Effector memory CD4-positive, alpha-beta T cell (primary cell): ENCODE measurements at places on chromosomes 12 and 14.

- no peak for DNase-seq
Measured at GRCh38 chr12:104959335-104959841, 1.3 kb upstream of the SLC41A2 start.

DNA sequence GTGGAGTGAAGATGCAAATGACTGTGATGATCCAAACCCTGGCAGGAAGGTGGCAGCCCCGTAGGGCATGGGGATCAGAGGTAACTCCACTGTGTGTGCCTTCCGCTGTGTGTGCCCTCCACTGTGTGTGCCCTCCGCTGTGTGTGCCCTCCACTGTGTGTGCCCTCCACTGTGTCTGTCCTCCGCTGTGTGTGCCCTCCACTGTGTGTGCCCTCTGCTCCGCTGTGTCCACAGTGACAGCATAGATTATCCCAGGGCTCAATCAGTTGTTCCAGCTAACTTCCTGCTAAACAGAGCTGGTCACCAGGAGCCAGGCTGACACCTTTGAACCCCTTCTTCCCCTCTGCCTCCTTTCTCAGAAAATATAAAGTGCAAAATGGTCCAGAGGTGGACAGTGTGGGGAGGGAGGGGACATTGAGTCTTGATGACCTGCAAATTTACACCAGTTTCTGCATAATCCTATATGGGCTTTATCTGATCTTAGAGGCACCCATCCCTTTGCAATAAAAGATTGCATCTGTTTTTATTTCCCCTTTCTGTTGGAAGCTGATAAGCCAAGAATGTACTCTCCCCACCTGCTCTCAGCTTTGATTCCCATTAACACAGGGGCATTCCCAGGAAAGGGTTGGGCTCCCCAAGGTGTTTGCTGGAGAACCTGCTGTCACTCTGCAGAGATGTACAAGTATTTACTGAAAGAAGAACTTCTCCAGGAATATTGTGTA, 21.6 kb upstream of the HNF1A start:
- no peak for DNase-seq

GRCh38 chr14:34030864-34031263, 80.0 kb upstream of the EGLN3 start:
- no peak for DNase-seq

DNA sequence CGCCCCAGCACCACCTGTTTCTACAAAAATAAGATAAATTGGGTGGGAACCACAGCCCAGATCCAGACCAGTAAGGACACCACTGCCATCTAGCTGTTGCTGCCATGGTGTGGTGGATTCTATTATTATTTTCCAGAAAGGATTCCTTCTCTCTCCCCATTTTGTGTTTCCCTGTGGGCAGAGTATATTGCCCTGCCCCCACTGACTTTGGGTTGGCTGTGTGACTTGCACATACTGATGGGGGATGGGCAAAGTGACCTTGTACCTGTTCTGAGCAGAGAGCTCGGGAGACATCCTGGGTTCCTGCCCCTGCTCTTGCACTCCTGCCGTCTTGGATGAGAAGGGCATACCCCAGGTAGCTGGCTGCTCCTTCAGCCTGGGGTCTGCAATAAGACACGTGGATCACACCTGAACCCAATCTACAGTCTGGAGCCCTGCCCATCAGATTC, 24.3 kb downstream of the MOAP1 start:
- no peak for DNase-seq

DNA sequence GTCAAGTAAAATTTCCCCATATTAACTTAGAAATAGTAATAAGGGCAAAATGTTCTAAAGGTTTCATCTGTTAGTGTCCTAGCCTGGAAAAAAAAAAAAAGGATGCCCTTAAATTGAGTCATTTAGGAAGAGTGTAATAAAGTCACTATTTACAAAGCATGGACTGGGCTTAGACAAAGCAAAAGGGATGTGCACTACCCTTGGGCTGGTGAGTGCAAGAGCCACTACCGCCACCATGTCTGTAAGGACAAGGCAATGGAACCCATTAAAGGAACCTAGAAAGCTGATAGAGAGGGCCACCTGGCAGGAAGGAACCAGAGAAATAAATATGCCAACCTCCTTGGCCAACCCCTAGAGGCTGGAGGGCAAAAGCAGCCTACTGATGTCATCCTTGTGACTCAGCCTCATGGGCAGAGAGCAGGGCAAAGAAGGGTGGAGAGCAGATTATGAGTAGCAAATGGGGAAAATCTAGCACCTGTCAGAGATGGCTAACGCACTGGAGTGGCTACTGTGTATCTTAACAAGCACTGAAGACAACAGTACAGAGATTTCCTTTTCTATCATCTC, 59.5 kb upstream of the FUT8 start:
- DNase-seq = no peak

GRCh38 chr12:64237382-64237781, 15.3 kb upstream of the KICS2 start:
- no peak for DNase-seq

DNA sequence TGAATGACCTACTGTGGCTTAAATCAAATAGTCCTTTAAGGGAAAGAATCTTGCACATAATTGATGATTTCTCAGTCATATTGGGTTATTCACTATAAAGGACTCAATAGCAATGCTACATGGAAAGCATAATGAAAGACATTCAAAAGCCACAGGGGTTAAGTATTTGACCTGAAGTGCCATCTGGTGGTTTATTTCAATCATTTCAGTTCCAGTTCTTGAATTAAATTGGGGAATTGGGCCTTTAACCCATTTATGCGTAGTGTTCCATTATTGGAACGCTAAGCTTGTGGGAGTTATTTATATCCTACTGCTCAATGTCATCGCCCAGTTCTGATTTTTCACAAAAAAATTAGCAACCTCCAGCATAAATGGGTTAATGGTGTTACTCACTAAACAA, 41.3 kb upstream of the C12orf71 start:
- no peak for DNase-seq

DNA sequence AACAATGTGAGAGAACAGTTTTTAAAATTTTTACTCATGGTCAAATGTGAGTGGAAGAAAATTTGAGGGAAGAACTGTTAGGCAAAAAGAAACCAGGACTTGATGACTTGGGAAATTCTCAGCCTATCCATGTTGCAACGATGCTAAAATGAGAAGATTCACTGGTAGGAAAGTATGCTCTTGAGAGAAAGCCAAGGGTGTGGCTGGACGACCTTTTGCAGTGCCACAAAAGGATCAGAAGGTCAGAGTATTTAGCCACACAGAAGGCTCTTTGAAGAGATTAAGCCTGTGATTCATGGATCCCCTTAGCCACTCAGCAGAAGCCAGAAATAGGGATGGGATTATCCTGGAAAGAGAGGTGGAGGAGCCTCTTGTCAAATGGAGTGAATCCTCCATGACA, 336.8 kb downstream of the LRIG3 start:
- no peak for DNase-seq

- DNase-seq = no peak
Measured at GRCh38 chr14:96191841-96192462, 12.7 kb upstream of the BDKRB2 start.

- DNase-seq = no peak
Measured at GRCh38 chr14:92969871-92970270, 46.9 kb downstream of the CHGA start.

DNA sequence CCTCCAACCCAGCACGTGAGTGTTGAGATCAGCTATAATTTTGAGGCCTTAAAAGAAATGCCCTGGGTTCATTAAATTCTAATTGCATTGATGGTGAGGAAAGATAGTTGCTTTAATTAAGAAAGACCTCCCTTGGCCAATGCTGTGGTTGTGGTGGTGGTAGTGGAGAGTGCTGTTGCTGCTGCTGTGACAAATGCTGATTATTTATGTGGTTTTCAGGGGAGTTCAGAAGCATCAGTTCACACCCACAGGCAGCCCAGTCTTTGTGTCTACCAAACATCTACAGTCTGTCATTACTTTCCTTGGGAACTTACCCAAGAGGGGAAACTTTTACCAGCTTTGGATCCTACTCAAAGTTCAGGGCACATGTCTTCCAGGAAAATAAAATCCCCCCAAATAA, 178.4 kb upstream of the PARP11 start:
- no peak for DNase-seq

- no peak for DNase-seq
Measured at GRCh38 chr14:54116198-54116885, 159.7 kb upstream of the BMP4 start.

DNA sequence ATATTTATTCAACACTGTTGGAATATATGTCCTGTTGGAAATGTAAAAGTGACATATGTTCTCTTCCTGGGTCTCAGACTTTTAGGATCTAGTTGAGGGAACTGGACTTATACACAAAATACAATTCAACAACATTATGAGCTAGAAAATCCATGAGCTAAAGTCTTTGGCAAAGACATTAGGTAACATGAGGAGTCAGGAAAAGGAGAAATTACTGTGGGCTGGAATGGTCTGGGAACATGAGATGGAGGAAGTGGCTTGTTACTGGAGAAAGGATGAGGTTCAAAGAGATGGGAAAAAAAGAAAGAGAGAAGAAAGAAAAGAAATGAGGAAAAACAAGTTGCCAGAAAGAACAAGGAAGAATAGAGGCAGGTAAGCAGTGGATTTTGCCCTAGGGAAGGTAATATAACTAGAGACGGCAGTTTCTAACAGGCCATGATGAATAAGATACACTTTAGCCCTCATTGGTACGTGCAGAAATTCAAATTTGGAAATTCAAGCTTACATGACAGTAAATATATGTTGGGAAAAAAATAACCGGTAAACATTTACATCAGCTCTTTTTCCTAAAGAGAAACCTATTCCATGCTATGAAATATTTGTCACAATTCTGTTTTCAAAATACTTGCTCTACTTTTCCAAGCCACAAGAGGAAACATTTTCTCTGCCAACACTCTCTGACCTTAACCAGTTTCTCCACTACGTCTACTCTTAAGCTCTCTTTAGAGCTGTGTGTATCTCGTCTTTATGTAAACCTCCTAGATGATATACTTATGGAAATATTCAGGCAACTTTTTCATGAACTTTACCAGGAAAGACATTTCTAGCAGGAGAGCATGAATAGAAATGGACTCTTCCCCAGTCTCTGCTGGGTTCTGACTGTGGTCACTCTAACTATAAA, 268.8 kb upstream of the BTG1 start:
- DNase-seq = no peak

- DNase-seq = no peak
Measured at GRCh38 chr14:33589334-33589733, 361.5 kb downstream of the EGLN3 start.

DNA sequence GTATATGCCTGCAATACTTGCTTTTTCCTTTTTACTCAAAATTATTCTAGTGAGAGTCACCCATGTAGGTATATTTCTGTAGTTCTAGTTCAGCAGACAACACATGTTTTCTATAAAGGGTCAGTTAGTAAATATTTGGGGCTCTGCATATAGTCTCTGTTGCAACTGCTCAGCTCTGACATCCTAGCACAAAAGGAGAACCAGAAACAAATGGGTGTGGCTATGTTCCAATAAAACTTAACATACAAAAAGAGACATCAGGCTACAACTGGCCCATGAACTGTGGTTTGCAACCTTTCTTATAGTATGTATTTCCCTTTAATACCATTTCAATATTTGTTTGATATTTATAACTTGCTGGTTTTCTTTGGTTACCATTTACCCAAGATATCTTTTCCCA, 11.9 kb downstream of the NT5DC3 start:
- DNase-seq = no peak

DNA sequence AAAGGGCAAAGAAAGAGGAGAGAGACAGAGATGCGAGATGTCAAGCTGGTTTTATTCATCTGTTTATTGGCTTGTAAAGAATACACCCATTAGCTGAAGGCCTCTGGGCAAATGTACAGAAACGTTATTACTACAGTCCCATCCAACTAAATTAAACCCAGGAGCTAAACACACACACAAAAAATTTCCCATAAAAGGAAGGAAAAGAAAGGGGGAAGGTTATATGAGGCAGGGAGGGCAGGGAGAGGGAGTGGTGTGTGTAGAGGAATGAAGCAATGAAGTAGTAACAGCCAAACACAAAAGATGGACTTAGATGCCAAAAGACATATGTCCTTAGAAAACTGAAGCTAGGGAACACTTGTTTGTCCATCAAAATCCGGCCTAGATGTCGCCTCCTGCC, 3.1 kb upstream of the MFAP5 start:
- DNase-seq = no peak

- peak; percentile 1 for DNase-seq
Measured at GRCh38 chr14:45135156-45135555, 574 bp upstream of the FANCM start.

DNA sequence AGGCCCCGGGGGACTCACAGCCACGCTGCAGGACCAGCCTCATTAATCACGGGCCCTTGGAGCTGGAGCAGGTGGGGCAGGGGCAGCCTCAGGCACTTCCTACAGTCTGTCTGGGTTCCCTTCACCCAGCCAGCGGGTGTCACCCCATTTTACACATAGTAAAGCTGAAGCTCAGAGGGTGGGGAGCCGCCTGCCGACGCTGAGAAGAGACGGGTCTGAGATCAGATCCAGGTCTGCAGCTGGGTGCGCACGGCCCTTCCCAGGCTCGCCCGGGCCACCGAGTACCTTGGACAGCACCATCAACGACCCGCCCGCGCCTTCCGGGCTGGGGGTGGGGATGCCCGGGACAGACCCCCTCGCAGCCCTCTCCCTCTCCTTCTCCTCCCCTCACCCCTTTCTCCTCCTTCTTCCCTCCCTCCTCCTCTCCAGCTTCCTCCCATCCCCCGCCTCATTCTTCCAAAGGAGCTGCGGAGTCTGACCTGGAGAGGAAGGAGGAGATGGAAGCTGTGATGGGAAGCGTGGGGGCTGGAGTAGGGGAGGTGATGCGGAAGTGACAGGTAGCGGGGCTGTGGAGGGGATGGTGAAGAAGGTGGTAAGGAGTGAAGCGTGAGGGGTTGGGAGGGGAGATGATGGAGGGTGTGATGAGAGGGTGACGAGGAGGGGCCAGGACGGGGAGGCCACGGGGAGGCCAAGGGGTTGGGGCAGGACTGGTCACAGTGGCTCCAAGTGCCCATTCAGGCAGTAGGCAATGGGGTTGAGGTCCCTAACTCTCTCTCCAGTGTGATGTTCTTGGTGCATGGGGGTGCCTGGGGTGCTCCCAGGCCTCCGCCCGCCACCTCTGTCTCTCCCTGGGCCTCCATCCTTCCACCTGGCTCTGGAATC, 8.8 kb downstream of the DTX1 start:
- DNase-seq = no peak

DNA sequence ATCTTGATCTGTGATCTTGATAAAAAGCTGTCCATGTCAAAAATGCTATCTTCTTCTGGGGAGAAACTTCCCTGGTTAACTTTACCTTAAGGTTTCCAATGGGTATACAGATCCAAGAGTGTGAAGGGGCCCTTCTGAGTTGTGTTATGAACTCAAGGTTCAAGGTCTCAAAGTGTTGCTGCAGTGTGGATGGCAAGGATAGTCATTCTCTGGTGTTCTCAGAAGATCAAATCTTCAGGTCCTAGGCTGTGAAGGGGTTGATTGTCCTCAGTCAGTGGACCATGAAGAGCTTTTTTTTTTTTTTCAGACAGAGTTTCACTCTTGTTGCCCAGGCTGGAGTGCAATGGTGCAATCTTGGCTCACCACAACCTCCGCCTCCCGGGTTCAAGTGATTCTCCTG, 114.4 kb downstream of the SPTSSA start:
- no peak for DNase-seq

GRCh38 chr12:98317939-98318899, 197.2 kb upstream of the TMPO start:
- DNase-seq = no peak
